ENCODE measurements at places on chromosomes 13 and 19.

GRCh38 chr13:72599178-72599743 is 128.2 kb downstream of the MZT1 start:
- no peak for DNase-seq

DNA sequence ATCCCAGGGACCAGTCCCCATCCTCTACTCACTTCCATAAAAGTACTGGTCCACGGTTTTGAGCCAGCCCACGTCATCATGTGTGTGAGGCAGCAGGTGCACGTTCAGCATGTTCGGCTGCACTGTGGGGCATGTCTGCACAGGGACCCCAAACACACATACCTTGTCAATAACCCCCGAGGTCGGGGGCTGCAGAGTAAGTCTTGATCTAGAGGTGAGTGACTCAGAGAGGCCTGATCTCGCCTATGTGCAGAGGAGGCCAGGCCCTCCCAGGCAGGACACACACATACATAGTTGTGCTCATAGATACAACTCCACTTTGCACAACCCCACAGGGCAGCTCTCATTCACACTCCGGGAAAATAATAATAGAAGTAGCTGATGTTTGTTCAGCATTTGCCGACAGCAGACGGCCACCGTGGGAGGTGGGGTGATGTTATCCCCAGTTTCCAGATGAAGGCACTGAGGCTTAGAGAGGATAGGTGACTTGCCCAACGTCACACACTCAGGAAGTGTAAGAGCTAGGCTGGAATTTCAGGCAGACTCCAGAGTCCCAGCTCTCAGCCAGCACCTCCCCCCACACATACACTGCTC is 774 bp downstream of the MAN2B1 start:
- no peak for DNase-seq

DNA sequence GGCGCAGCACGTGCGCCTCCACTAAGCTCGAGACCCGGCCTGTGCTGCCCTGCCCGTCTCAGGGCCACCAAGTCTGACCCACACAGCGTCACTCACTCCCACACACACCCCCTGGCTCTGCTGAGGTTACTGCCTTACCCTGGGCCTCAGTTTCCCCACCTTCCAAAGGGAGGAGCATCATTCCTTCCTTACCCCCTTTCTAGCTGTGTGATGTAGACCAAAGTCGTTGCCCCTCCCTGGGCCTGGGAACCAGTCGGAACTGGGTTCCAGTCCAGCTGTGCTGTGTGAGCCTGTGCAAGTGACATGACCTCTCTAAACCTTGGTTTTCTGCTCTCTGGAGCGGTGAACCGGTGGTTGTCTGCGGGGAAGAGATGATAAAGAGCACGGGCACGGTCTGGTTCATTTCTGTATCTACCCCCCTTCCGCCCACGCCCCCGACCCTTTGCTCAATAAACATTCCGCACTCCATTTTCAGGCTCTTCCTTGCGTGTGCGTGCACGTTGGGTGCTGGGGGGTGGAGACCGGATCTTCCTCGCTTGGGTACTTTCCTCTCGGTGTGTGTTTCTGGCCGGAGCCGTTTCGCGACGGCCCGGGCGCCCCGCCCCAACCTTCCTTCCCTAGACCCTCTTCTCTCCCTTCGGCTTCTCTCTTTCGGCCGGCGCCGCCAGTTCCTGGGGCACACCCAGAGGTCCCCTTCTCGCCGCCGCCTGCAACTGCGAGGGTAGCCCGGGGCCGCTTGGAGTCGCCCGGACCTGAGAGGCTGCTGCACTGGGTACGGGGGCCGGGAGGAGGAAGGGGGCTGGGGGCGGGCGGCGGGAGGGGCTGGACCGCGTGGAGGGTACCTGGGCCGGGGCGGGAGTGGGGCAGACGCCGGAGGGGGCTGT is at the start of gene ZNF581:
ZNF581 (plus strand) TSS at position 647 of the 884 bp plus-strand sequence. CDS start 923 bp downstream, outside the sequence.
- DNase-seq = peak; percentile 73

GRCh38 chr19:43438291-43439031 is 23.8 kb downstream of the TEX101 start:
- no peak for DNase-seq

GRCh38 chr13:100129605-100130004 is 40.7 kb downstream of the PCCA start:
- DNase-seq = no peak

DNA sequence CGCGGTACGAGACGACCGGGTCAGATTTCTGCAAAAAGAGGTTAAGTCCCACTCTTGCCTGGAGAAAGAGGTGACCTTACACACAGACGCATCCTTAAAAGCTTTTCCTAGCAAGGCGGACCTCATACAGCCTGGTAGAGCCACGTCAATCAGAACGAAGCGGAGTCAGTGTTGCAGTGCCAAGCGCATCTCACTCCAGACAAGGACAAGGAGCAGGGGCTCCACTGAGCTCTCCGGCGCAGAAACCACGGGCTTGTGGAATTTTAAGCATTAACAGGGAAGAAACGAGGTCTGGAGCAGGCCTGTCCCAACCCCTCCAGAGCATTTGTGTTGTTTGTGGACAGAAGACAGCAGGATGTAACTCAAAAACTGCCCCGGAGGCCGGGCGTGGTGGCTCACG is 7.1 kb downstream of the EEF2 start:
- no peak for DNase-seq

DNA sequence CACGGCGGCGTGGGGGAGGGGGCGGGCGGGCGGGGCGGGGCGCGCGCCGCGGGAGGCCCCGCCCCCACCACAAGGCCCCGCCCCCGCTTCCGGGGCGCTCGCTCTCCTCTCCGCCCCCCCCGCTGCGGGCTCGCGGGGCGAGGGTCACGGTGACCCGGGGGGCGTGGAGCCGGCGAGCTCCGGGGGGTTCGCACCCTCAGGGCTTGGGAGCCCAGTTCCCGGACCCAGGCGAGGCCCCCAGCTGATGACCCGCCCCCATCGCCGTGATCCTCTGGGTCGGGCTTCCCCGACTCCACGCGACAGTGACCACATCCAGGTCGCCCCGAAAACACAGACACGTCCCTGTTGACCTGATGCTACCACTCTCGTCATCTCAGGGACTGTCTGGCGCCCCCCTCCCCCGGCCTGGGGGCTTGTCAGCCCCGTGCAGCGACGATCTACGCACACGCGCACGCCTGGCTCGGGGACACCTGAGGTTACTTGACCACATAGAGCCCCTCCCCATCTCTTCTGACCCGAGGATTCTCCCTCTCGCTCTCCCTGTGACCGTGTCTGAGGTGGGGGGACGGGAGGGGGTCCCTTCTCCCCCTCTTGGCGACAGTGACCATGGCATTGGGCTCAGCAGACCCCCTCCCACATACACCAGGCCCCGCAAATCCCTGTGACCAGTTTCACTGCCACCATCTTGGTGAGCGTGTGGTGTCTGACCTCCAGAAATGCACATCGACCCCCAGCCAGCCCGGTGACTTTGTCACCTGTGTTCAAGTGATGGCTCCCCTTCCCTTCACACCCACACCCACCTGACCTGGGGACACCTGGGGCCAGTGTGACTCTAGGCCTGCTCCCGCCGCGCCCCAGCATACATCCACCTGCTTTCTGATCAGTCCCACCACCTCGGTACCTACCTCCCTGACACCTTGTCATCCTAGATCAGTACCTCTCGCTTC is 670 bp downstream of the MAP2K7 start:
- DNase-seq = no peak

- DNase-seq = no peak
Observed at GRCh38 chr13:22594041-22594440, 586.7 kb upstream of the SGCG start.

DNA sequence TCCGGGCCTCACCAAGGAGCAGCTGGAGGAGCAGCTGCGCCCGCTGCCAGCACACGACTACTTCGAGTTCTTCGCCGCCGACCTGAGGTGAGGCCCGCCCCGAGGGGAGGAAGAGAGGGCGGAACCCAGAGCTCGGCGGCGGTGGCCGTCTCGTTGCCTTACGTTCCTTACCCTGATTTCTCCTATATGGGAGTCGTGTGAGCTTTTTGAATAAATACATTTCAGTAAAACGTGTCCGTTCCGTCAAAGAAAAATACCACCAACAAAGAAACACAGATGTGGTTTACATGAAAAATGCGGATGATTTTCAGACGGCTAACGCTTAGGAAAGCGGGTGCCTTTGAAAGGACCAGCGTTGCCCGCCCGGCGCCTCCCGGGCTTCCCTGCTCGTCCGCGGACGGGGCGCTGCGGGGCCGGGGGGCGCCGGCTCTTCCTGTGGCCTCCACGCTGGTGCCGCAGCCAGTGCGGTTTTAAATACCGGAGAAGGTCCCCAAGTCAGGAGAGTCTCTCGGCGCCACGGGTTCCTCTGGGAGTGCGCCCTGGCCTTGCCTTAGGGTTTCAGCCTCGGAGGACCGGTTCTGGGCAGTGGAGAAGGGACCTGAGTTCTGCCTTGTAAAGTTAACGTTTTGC is 755 bp downstream of the UPF3A start:
- DNase-seq = peak; percentile 47

GRCh38 chr19:38656171-38656981 is 8.9 kb downstream of the ACTN4 start:
- no peak for DNase-seq

- no peak for DNase-seq
Observed at GRCh38 chr19:12784871-12785430, 6.3 kb upstream of the JUNB start.
